ENCODE measurements at places on chromosomes 7 and 10.

DNA sequence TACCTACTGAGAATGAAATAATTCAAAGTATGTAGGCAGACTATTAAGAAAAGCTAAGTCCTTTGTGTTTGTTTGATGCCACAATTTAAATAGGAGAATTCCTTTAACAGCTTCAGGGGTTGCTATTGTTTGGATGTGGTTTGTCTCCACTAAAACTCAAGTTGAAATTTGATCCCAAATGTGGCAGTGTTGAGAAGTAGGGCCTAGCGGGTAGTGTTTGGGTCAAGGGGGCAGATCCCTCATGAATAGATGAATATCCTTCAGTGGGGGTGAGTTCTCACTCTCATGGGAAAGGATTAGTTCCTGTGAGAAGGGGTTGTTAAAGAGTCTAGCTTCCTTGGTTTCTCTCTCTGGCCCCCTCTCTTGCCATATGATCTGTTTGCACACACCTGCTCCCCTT, 97.0 kb downstream of the HGF start:
- no peak for DNase-seq

DNA sequence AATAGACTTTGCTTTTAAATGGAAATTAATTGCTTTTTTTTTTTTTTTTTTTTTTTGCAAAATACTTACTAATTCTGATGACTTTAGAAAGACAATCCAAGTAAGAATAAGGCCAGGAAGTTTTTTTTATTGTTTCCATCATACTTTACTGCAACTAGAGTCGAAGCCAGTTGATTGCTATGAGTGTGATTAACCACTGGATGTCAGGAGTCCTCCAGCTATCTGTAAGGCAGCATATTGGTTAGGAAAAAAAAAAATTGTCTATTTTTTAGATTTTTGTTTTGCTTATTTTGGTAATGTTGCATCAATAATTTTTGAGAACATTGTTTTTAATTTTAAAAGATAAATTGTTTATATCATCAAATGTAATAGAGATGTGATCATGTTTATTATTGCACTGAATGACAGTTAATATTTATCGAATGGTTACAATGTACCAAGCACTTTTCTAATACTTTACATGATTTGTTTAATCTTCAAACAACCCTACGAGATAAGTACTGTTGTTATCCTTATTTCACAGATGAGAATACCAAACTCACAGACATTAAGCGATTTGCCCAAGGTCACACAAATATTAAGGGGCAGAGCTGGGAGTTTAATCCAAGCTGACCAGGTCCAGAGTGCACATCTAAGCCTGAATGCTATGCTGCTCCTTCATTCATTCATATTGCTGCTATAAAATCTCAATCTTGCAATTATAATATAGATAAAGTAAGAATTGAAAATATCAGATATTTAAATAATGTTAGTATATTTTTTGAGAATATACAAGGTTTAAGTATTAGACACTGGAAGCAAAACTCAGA, 19.9 kb upstream of the LMOD2 start:
- DNase-seq = no peak

GRCh38 chr10:70509757-70510147, 31.2 kb downstream of the PALD1 start:
- no peak for DNase-seq

DNA sequence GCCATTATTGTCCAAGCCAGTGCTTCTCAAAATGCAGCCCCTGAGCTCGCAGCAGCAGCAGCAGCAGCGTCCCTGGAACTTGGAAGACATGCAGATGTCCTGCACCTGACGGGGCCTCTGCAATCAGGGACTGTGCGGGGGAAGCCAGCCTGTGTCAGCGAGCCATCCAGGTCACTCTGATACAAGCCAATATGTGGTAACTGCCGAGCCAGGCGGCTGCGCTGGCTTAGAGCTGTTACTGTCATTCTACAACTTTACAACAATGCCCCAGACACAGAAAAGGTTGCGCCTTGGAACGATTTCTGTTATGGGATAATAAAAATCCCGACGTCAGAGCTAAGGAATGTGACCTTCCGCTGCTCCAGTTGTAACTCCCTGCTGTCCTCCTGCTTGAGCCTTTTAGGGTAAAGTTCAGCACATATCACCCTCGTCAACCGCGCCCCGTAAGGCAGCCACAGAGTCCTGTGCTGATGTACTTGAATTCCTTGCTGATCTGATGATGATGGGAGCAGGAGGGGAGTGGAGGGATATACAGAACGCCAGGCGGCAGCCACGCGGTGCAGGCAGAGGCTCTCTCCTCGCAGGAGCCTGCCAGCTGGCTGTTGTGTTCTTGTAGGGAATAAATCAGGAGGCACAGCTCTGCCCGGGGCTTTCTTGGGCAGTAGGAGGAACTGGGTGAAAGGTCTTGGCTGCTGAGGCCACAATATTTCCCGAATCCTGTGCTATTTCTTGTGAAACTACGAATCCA, 20.0 kb upstream of the CRYGN start:
- no peak for DNase-seq

GRCh38 chr10:80540981-80541750, 3.5 kb downstream of the SH2D4B start:
- DNase-seq = no peak

- DNase-seq = no peak
Measured at GRCh38 chr10:21043044-21043443, 145.9 kb upstream of the NEBL start.

GRCh38 chr7:4928445-4928844, 30.5 kb downstream of the MMD2 start:
- no peak for DNase-seq
